Small intestine (tissue), 16 donors: ENCODE measurements at places on chromosomes 2 and 18.
A peak's percentile ranks its signal among the peaks of the same experiment; 100 is the strongest.

DNA sequence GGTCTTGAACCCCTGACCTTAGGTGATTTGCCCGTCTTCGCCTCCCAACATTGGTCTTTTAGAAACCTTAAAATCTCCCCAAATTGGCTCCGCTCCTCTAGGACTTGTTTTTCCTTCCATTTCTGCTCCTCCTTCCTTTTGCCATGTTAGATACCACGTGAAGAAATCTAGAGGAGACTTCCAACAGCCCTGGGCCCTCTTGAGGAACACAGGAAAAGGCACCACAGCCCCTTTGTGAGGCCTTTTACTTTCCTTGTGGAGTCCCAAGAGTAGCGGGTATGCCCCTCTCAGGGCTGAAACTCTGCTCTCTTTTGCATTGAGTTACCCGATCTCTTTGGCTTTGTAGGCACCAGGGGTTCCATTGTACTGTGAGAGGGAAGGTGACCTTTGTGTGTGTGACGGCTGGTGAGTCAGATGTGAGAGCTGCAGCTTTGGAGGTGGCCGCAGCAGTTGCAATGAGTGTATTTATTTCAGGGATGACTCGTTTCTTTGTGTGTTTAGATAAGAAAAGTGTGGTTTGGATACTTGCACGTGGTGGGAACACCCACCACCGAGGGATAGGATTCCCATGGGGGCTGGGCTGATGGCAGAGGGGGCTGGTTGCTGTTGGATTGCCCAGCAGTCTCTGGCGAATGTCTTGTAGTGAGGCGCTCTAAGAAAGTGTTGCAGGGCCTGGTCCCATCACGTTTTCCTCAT, 218.4 kb upstream of the HS6ST1 start:
- DNase-seq: no peak

GRCh38 chr2:219946021-219946420, 318.6 kb downstream of the SLC4A3 start:
- no peak for DNase-seq

DNA sequence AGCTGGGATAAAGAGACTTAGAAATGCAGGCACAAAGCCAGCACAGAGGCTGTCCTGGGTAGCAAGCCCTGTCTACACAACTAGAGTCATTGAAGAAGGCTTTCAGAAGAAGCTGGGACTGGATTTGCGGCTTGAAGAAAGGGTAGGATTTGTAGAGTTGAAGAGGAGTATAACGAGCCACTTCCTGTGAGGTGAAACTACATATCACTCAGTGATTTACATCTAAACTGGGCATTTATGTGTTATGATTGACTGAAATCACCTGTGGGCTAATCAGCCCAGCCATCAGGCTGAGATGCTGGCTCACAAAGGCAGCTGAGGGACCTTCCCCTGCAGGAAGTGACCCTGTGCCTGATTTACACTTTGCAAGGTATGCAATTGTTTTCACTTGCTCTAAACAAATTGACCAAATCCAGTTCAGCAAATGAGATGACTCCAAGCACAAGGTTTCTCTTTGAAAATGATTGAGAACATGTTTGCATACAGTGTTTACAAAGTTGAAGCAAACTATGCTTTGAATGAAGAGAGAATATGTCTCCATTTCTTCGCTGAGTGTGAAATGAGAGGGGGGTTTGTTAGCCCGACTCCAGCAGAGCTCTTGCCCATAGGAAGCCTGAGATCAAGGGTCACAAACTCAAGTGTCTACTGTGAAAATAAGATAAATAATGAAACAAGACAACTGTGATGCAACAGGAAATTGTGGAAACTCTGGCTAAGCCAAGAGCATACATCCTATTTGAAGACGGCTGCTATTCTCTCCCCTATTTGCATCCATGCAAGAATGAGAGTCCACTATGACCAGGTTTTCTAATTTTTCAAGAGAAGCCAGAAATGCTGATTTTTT, 69.3 kb upstream of the HK2 start:
- peak; percentile 43 for DNase-seq

- peak; percentile 53 for DNase-seq
Measured at GRCh38 chr18:54829856-54830255, 1.6 kb downstream of the RAB27B start.

- no peak for DNase-seq
Measured at GRCh38 chr18:12262748-12263147, 8.6 kb downstream of the CIDEA start.
